ENCODE measurements at places on chromosomes 5 and 9. TPM values are rescaled to one million over a fixed set of nuclear protein-coding genes. Genes with fewer than 3 reads are reported as not detected.
A peak's percentile ranks its signal among the peaks of the same experiment; 100 is the strongest.

- DNase-seq = peak; percentile 89
Observed at GRCh38 chr5:88952996-88953643, 70.1 kb upstream of the MEF2C start.

GRCh38 chr5:139422307-139422893, 16.9 kb downstream of the DNAJC18 start:
- peak; percentile 82 for DNase-seq

GRCh38 chr5:78497573-78498533, 137.4 kb downstream of the SCAMP1 start:
- peak; percentile 81 for DNase-seq

Gene SLU7
- total RNA-seq = 71.2 TPM

DNA sequence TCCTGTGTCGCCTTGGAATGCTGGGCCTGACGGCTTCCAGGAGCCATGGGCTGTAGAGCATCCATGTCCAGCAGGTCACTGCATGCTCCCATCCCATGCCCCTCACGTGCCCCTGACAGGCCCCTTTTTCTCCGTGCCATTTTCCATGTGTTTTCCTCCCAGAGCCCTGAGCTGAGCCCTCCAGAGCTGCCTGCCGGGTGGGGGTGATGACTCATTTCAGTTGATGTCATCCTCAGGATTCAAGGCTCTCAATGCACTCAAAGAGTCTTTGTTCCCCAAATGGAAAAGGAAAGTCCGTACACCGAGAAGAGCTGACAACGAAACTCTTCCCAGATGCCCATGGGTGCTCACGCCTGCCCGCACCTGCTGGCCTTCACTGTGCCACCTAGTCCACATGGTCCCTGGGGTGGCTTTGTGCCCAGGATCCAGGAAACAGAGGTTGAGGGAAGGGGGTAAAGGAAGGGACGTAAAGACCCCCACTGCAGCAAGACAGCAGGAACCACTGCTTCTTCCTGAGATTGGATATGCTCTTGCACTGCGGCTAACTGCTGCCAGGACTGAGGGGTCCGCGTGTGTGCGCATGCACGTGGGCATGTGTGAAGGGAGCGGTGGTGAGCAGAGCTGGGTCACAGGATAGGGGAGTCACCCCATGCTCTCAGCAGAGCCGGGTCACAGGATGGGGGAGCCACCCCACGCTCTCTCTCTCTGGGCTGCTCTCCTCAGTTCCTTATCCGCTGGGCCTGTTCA, 27.6 kb downstream of the COL15A1 start:
- peak; percentile 57 for DNase-seq

DNA sequence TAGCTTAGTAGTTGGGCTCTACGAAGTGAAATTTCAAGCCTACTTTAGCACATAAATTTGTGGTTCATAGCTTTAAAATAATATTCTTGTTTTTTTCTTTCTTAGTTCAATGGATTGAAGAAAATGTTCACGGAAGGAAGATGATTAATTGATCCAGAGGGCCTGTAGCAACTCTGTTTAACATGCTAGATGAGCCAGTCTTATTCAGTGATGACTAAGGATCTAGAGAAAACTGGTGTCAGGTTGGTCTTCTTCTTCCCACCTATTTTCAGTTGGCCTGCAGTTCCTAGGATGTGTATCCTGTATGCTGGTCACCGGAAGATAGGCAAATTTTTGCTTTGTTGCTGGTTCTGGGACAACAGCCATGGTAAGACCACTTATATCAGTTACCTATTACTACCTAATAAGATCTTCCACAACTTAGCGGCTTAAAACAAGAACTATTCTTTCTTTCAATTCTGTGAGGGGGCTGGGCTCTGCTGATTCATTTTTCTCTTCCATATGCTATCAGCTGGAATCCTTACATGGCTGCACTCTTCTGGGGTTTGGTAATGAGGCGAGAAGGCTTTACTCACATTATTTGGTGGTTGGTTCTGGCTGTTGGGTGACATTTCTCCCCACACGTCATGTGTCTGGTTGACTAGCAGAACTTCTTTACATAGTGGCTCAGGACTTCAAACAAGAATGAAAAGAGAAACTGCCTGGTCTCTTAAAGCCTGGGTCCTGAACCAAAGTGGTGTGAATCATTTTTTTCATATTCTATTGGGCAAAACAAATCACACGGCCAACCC, 182.7 kb upstream of the ACTBL2 start:
- DNase-seq = no peak

GRCh38 chr5:612498-613424, 621 bp downstream of the CEP72 start:
- no peak for DNase-seq

Gene AQP7
- total RNA-seq = 0.10 TPM

GRCh38 chr9:100756217-100756616, 178.3 kb downstream of the CAVIN4 start:
- no peak for DNase-seq

GRCh38 chr9:70484232-70485130, 70.0 kb upstream of the KLF9 start:
- peak; percentile 78 for DNase-seq

- no peak for DNase-seq
Observed at GRCh38 chr5:40017135-40017534, 592.4 kb upstream of the DAB2 start.

Gene NRG2
- total RNA-seq = not detected

DNA sequence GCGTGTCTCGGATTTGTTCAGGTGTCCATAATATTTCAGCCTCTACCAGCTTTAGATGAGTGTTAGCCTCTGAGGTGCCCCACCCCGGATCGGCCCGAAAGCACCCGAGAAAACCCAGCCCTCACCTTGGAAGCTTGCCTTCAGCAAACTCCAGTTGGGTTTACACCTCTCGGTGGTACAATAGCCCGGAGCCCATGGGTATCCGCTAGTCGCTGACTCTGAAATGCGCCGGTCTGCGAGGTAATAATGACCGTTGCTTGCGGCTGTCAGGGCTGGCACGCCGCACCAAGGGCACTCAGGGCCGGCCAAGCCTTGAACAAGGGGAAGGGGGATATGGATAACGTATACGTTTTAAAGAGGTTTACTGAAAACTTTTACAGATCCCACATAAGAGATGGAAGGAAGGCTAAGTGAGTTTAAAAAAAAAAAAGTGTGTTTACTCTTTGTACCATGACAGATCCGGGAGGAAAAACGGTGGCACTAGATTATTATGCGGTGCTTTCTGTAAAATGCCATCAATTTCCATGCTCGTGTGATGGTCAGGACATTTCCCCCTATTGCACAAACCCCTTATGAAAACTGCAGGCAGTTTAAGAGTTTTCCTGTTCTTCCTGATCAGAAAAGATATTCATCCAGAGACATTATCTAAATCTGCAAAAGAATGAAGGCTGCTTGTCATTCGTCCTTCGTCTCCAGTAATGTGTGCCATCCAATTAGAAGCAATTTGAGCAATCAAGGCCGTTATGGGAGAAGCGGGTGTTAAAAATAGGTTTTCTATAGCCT, 124.2 kb downstream of the TMEM161B start:
- no peak for DNase-seq

Gene PCA3
- not detected for total RNA-seq

Gene RC3H2
- 130 TPM for total RNA-seq

GRCh38 chr5:116424951-116425350, 149.7 kb downstream of the SEMA6A start:
- DNase-seq = no peak

Gene OR13J1
- total RNA-seq = not detected

- no peak for DNase-seq
Observed at GRCh38 chr9:35646153-35646532, 4.6 kb downstream of the SIT1 start.

- DNase-seq = no peak
Observed at GRCh38 chr9:132694144-132694543, 23.9 kb downstream of the GTF3C4 start.

Gene ACER2
- 1.3 TPM for total RNA-seq

DNA sequence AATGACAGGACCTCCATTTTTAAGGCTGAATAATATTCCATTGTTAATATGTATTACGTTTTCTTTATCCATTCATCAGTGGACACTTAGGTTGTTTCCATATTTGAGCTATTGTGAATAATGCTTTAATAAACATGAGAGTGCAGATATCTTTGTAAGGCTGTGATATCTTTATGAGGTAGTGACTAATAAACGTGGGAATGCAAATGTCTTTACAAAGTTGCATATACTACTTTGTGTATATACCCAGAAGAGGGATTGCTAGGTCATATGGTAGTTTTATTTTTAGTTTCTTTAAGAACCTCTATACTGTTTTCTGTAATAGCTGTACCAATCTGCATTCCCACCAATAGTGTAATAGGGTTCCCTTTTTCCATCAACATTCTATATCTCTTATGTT, 148.7 kb downstream of the FOCAD start:
- DNase-seq = no peak

- no peak for DNase-seq
Observed at GRCh38 chr9:107142896-107143603, 140.0 kb upstream of the RAD23B start.

- no peak for DNase-seq
Observed at GRCh38 chr9:97601228-97601898, 31.8 kb downstream of the TSTD2 start.

- DNase-seq = peak; percentile 78
Observed at GRCh38 chr5:109163336-109163735, 246.4 kb downstream of the PJA2 start.

GRCh38 chr9:105457560-105458294, 9.9 kb downstream of the FSD1L start:
- peak; percentile 33 for DNase-seq

Gene ALDH1A1
- total RNA-seq = 199 TPM

DNA sequence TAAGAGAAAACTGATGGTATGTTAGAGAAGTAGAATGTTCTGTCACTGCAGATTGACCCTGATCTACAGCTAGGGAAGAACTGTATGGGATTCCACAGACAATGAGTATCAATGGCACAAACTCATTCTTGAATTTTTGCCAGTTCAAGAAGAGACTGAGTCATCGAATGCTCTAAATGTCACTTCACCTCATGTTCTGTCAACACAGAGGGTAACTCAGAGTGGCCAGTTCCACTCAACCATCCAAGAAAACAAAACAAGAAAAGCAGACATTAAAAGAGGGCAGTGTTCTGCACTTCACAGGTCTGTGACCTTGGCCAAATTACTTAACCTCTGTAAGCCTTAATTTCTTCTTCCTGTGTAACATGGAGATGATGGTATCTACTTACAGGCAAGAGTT, 132.2 kb upstream of the HMHB1 start:
- peak; percentile 74 for DNase-seq

DNA sequence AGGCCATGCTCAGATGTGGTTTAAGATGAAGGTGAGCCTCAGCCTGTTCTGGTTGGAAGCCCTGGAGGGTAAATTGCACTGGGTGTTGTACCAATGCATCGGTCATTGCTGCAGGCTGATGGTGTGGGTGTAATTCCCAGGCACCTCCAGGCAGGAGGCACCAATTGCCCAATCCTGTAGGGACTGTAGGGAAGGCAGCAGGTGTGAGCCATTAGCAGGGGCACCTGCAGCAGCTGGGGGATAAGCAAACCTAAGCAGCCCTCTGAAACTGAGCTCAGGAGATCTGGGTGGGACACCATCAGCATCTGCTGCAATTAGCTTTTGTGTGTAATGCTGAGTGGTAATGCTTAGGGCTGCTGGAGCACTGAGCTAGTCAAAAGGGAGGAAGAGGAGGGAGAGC, 190.1 kb upstream of the TBC1D2 start:
- no peak for DNase-seq

DNA sequence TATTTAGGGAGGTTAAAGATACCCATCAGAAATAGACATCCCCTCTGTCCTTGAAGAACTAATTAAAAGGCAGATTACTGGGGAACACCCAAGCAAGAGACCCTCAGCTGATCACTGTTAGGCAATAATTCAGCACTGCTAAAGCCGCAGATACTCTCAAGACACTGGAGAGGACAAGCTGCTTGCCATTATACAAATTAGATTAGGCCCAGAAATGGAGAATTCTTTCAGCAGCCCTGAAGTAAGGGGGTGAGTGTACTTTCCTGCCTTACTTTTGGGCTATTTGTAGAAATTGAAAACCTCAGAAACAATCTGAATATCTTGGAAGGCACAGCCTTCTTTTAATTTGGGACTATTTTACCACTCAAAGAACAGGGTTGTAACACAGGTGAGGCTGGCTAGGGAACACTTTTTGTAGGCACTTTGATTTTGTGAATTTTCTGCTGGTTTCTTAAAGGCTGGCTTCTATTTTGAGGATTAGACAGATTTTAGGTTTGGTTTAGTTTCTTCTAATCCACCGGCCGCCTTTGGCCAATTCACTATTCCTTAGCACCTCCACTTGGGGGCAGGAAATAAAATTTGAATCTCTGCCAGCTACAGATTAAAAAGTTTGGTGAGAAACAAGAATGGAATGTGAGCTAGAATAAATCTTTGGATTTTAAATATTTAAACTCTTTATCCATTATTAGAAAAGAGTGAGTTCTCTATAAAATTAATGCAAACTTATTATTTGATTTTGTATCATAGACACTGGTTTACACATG, 106.0 kb downstream of the SMARCA2 start:
- DNase-seq = peak; percentile 40

Gene CCL27
- not detected for total RNA-seq

- peak; percentile 4 for DNase-seq
Observed at GRCh38 chr5:60332244-60333004, 367.5 kb downstream of the DEPDC1B start.

- no peak for DNase-seq
Observed at GRCh38 chr5:150196986-150197385, 7.1 kb downstream of the SLC6A7 start.

DNA sequence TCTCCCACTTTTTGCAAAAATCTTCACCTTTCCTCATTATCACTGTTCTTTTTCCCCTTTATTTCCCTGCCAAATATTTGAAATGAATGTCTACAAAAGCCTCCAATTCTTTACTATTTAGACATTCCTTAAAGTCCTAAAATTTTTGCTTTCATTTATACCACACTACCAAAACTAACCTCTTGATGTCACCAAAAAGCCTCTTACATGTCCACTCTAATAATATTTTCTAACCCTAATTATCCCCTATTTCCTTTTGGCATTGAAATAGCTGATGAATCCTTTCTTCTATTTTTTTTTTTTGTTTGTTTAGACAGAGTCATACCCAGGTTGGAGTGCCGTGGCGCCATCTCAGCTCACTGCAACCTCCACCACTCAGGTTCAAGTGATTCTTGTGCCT, 32.3 kb upstream of the NRG2 start:
- no peak for DNase-seq

Gene CEL
- 0.67 TPM for total RNA-seq

GRCh38 chr5:14250748-14251701, 107.9 kb downstream of the TRIO start:
- DNase-seq = no peak

- DNase-seq = no peak
Observed at GRCh38 chr9:27485158-27485557, 38.9 kb upstream of the IFNK start.
